A549 treated with GW870086 at 1 μM for 4 hours (cell line): ENCODE measurements at places on chromosomes 6 and 20. TPM values are rescaled to one million over a fixed set of nuclear protein-coding genes. Genes with fewer than 3 reads are reported as not detected.

The TP53TG5 gene
- not detected in 5 replicates for total RNA-seq

The ADTRP gene
- 0.38 to 0.71 TPM (median 0.58 TPM) in 4 of 5 replicates, not detected in the other for total RNA-seq

The SPATS1 gene
- not detected in 5 replicates for total RNA-seq

The CALHM4 gene
- total RNA-seq = not detected in 5 replicates

The LRFN2 gene
- not detected in 5 replicates for total RNA-seq

The STX11 gene
- total RNA-seq = 1.9 to 2.8 TPM (median 2.1 TPM) in 5 replicates
